ENCODE measurements at places on chromosomes 3 and 15. TPM values are rescaled to one million over a fixed set of nuclear protein-coding genes. Genes with fewer than 3 reads are reported as not detected.

GRCh38 chr15:62390791-62391640, 225.9 kb upstream of the C2CD4B start:
- H3K36me3 ChIP-seq: no peaks in the 10 kb centered on the region
- H3K27me3 ChIP-seq: no peaks in the 10 kb centered on the region
- no peak for DNase-seq
- peak overlapping the region; percentile 76 for H3K4me3 ChIP-seq
- H3K27ac ChIP-seq: peak overlapping the region; percentile 83
- H3K4me1 ChIP-seq: peaks cover 28% of the 10 kb centered on the region

- H3K27me3 ChIP-seq: no peaks in the 10 kb centered on the region
- H3K27ac ChIP-seq: no peak overlapping the region
- DNase-seq: no peak
- peaks cover 38% of the 10 kb centered on the region for H3K4me1 ChIP-seq
- H3K4me3 ChIP-seq: no peak overlapping the region
- no peaks in the 10 kb centered on the region for H3K36me3 ChIP-seq
Measured at GRCh38 chr3:195034101-195034500, 236.9 kb downstream of the XXYLT1 start.

DNA sequence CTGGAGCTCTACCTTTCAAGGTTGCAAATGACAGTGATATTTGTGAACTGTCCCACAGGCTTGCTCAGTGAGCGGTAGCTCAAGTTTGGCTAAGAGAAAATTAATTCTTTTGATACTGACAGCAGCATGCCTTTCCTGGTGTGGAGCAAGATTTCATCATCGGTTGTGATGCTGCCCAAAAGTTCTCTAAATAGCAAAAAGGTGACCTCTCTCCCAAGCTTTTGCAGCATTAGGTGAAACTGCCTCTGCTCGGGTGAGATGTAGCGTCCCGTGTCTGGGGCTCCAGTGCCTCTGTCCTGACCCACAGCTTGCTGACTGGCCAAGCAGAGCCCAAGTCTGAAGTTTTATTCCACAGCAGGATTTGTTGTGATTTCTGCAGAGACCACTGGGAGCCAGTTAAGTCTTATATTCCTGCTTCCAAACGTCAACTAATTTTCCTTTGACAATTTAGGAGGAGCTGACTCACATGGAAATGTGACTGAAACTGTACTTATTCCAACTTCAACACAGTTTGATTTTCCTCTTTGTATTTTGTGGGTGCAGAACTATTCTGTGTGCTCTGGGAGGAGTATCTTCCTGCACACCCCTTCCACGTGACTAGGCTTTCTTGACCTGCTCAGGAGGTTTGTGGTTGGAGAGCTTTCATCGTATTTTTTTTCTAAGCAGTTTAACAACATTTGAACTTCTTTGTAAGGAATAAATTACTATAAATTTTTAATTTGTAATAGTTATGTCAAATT, 5.9 kb downstream of the SYNM start:
- no peak overlapping the region for H3K4me3 ChIP-seq
- peak overlapping the region; percentile 89 for H3K27ac ChIP-seq
- no peak for DNase-seq
- no peaks in the 10 kb centered on the region for H3K27me3 ChIP-seq
- H3K36me3 ChIP-seq: no peaks in the 10 kb centered on the region
- H3K4me1 ChIP-seq: peaks cover 3% of the 10 kb centered on the region

DNA sequence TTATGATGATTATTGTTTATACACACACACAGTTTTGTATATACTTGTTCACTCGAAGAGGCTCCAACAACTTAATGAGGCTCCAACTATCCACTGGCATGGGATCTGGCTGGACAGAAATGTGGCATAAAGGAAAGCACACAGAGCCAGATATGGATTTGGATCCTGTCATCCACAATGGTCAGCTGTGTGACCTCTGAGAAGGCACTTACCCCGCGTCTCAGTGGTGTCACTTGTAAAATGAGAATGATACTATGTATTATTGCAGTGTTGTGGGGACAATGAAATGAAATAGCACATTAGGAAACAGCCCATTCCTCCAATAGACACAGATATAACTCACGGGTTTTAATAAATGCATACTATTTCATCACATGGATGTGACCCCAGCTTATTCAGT, 42.2 kb downstream of the PDZRN3 start:
- H3K27me3 ChIP-seq: no peaks in the 10 kb centered on the region
- no peak for DNase-seq
- peaks cover 1% of the 10 kb centered on the region for H3K4me1 ChIP-seq

GRCh38 chr3:89488800-89489580, 381.6 kb downstream of the EPHA3 start:
- no peak overlapping the region for H3K27ac ChIP-seq
- no peaks in the 10 kb centered on the region for H3K4me1 ChIP-seq
- no peaks in the 10 kb centered on the region for H3K27me3 ChIP-seq
- DNase-seq: no peak
- no peaks in the 10 kb centered on the region for H3K36me3 ChIP-seq
- no peak overlapping the region for H3K4me3 ChIP-seq

DNA sequence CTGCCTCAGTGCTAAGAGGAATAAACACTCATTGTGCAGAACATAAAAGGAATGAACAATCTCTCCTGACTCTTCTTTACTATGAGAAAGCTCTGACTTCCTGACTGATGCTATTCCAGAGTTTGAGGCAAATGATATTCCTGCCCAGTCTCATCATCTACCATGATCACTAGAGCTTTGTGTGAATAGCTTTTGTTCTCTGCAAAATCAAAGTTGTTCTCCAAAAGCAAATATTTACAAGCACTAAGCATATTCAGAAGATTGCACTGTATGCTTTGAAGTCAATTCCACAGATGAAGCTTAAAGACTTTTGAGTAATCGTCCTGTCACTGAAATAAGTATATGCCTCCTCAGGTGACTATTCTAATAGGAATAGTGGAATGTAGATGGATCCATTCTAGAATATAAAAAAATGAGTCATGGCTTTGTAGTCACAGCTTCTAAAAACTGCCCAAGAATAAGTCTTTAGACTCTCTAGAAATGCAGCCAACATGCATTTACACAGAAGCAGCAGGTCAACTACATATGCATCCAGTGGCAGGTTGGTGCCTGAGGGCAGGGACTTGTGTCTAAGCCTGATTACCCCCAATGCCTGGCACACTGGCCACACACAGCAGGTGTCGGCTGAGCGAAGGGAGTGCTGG, 34.6 kb downstream of the TNFAIP8L3 start:
- peaks cover 7% of the 10 kb centered on the region for H3K4me1 ChIP-seq
- no peak overlapping the region for H3K4me3 ChIP-seq
- H3K27ac ChIP-seq: no peak overlapping the region
- H3K36me3 ChIP-seq: no peaks in the 10 kb centered on the region
- DNase-seq: no peak
- H3K27me3 ChIP-seq: no peaks in the 10 kb centered on the region

- no peaks in the 10 kb centered on the region for H3K27me3 ChIP-seq
- DNase-seq: no peak
- peaks cover 23% of the 10 kb centered on the region for H3K4me1 ChIP-seq
- peaks cover 32% of the 10 kb centered on the region for H3K36me3 ChIP-seq
- peak overlapping the region; percentile 95 for H3K27ac ChIP-seq
Measured at GRCh38 chr3:53346514-53346913, 829 bp downstream of the DCP1A start.

DNA sequence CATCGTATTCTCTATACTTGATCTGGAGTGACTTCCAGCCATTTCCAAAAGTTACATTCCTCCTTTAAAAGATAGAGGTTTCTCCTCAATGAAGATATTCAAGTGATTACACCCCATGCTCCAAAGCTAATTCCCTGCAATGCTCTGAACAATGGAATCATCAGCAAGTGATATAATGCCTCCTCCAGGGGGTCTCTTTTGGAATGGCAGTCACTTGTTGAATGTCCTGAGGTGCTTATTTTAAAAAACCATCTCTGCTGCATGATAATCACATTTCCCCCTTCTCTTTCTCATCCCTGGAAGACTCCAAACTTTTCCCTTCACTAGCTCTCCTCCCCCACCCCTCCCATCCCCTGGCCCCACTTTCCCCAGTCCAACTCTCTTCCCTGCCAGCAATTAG, 2.6 kb downstream of the LHFPL4 start:
- no peak overlapping the region for H3K4me3 ChIP-seq

DNA sequence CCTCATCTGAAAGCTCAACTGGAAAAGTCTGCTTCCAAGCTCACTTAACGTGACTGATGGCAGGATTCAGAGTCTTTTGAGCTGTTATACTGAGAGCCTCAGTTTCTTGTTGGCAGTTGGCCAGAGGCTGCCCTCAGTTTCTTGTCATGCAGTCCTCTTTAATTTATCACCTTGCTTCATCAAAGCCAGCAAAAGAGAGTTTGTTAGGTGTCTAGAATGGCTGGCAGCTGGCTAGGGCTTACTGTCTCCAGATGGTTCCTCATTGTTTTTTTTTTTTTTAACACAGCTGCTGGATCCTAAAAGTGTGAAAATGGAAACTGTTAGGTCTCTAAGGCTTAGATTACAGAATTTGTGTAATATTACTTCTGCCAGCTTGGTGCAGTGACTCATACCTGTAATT, 310.6 kb downstream of the PDCD6IP start:
- no peak overlapping the region for H3K27ac ChIP-seq
- H3K36me3 ChIP-seq: no peaks in the 10 kb centered on the region
- no peak overlapping the region for H3K4me3 ChIP-seq
- H3K4me1 ChIP-seq: no peaks in the 10 kb centered on the region
- DNase-seq: no peak

- no peak overlapping the region for H3K4me3 ChIP-seq
- no peaks in the 10 kb centered on the region for H3K36me3 ChIP-seq
- no peaks in the 10 kb centered on the region for H3K27me3 ChIP-seq
- DNase-seq: no peak
- no peaks in the 10 kb centered on the region for H3K4me1 ChIP-seq
Measured at GRCh38 chr3:88192631-88193030, 42.9 kb downstream of the C3orf38 start.

DNA sequence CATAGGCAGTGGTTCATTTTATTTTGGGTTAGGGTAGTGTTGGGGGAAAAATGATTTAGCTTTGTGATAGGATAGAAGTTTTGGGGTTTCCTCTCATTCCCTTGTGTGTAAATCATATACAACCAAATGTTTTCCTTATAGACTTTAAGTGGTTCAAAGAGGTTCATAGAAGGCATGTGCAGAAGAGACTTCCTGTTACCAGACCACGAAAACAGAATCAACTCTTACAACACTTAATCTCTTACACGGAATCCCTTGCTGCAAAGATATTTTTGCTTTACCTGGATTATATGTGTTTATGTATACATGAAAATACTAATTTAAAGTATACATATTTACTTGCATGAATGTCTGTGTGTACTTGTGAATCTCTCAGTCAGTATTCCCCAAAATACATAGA, 2.9 kb downstream of the TMOD2 start:
- no peak overlapping the region for H3K4me3 ChIP-seq
- H3K36me3 ChIP-seq: no peaks in the 10 kb centered on the region
- H3K27ac ChIP-seq: no peak overlapping the region
- no peak for DNase-seq

DNA sequence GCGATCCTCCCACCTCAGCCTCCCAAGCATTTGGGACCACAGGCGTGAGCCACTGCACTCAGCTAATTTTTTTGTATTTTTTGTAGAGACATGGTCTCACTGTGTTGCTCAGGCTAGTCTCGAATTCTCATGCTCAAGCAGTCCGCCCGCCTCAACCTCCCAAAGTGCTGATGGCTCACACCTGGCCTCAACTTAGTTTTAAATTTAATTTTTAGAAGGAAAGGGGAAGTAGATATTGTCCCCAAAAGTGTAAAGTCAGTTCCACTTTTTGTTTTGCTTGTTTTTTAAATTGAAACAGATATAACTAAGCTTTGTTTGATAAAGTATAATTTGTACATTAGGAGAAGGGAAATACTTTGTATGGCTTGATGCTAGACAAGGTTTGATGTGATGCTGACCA, 31.3 kb upstream of the NFKBIZ start:
- no peaks in the 10 kb centered on the region for H3K36me3 ChIP-seq
- peaks cover 19% of the 10 kb centered on the region for H3K4me1 ChIP-seq
- H3K27me3 ChIP-seq: no peaks in the 10 kb centered on the region
- DNase-seq: no peak

DNA sequence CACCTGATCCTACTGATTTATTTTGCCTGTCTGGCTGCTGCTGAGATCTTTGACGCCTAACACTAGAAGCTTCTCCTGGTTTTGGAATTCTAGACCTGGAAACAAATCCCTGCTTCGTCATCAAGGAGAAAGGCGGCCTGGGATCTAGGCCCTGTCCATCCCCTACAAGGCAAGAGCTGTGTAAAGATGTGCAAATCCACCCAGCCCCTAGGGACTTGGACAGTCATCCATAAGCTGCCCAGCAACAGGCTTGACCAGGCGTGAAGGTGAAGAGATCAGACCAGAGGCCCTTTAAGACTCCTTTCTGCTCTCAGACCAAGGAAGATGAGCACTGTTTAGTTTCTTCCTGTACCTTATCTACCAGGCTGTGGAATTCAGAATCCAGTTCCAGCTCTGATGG, 32.2 kb downstream of the SLC41A3 start:
- H3K4me3 ChIP-seq: no peak overlapping the region
- H3K27ac ChIP-seq: no peak overlapping the region
- DNase-seq: no peak
- H3K4me1 ChIP-seq: peaks cover 1% of the 10 kb centered on the region
- no peaks in the 10 kb centered on the region for H3K27me3 ChIP-seq

DNA sequence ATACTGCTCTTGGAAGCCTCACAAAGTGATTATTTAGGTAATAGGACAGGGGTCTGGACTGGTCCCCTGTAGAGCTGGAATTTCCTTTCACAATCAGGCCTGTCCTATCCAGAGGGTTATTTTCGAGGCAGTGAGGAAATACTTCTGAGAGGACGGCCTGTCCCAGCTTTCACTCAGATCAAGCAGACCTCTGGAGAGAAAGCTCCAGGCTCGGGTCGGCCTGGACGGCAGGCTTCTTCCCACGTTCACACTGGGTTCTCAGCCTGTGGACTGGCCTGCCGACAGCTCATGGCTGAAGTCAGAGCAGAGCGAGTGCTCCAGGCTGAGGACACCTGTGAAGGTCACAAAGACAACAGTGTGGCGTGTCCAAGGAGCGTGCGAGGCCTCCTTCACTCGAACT, 405.3 kb downstream of the VPS13C start:
- DNase-seq: no peak
- H3K27me3 ChIP-seq: no peaks in the 10 kb centered on the region
- H3K36me3 ChIP-seq: no peaks in the 10 kb centered on the region
- no peak overlapping the region for H3K4me3 ChIP-seq

GRCh38 chr3:11072631-11073030, 80.1 kb downstream of the SLC6A1 start:
- H3K36me3 ChIP-seq: no peaks in the 10 kb centered on the region
- no peak overlapping the region for H3K4me3 ChIP-seq
- DNase-seq: no peak
- no peak overlapping the region for H3K27ac ChIP-seq
- no peaks in the 10 kb centered on the region for H3K27me3 ChIP-seq
- H3K4me1 ChIP-seq: no peaks in the 10 kb centered on the region

GRCh38 chr15:59399465-59400102, 26.9 kb upstream of the MYO1E start:
- no peak for DNase-seq
- H3K27ac ChIP-seq: no peak overlapping the region
- H3K27me3 ChIP-seq: no peaks in the 10 kb centered on the region
- H3K4me3 ChIP-seq: no peak overlapping the region
- H3K36me3 ChIP-seq: no peaks in the 10 kb centered on the region

GABRG3 gene
- total RNA-seq: not detected

CIP2A gene
- total RNA-seq: 9.2 TPM

DUOXA2 gene
- total RNA-seq: 20.6 TPM

EPHB3 gene
- total RNA-seq: 58.1 TPM

GOLGA8T gene
- total RNA-seq: not detected

FGD5 gene
- 0.80 TPM for total RNA-seq

IL17RC gene
- 30.6 TPM for total RNA-seq

GNB5 gene
- 22.3 TPM for total RNA-seq

GNAT1 gene
- total RNA-seq: not detected

All from esophagus squamous epithelium (tissue), 5 donors.